ENCODE measurements at places on chromosomes 2 and 18.

DNA sequence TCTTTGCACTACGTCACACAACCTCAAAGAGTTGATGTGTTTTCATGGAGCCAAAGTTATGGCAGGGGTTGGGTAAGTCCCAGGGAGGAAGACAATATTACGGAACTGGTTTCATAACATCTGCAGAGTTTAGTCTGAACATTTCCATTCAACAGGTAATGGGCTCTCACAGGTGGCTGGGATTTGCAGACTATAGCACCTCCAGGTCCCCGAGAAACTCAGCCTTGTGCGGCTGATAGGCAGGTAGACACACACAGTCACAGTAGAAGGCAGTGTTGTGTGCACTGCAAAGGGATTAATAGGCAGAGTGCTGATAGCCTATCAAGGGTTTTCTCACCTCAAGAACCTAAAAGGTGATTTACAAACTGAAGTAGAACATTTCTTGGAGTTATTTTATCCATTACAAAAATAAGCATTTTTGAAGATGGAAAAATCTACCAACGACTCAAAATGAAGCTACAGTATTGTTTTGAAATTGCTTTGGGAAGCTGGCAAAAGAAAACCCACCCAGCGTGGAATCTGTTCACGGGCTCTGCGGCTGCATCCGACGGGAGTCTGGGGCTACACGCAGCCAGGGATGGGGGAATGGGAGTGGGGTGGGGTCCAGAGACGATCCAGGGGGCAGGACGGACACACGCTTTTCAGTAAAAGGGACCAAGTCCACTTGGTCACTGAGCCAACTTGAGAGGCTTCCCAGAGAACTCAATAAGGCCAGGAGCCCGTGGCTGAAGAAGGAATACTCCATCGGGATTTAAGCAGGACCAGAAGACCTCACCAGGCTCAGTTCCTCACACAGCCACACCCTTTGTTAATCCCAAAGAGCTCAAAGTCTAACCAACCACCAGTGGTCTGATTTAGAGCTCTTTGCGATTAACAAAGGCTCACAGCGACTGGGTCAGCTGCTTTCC, 82.9 kb downstream of the CHRNA1 start:
- DNase-seq: peak; percentile 59

GRCh38 chr2:101775636-101776035, 78.1 kb downstream of the MAP4K4 start:
- DNase-seq: no peak

GRCh38 chr2:241686650-241687425, at the start of gene DTYMK:
Gene DTYMK, minus strand, starts transcription at chr2:241686815. Its CDS starts 32 bp downstream, at chr2:241686783.
- peak; percentile 96 for DNase-seq

GRCh38 chr2:28956415-28956826, 24.7 kb upstream of the TOGARAM2 start:
- no peak for DNase-seq

DNA sequence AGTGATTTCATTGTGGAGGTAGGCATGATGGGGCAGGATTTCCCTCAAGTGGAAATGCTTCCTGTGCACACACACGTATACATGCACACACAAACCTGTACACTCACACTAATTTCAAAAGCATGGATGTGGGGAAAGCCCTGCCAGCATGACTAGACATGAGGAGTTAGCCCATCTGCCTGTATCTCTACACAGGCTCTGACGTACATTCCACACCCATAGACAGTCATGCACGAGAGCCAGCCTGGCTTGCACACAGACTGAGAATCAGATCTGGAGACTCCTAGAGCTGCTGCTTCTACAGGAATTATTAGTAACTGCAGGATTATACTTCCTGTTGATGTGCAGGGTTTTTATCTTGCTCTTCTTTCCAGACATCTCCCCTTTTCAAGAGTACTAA, 27.3 kb upstream of the NFU1 start:
- DNase-seq: no peak

DNA sequence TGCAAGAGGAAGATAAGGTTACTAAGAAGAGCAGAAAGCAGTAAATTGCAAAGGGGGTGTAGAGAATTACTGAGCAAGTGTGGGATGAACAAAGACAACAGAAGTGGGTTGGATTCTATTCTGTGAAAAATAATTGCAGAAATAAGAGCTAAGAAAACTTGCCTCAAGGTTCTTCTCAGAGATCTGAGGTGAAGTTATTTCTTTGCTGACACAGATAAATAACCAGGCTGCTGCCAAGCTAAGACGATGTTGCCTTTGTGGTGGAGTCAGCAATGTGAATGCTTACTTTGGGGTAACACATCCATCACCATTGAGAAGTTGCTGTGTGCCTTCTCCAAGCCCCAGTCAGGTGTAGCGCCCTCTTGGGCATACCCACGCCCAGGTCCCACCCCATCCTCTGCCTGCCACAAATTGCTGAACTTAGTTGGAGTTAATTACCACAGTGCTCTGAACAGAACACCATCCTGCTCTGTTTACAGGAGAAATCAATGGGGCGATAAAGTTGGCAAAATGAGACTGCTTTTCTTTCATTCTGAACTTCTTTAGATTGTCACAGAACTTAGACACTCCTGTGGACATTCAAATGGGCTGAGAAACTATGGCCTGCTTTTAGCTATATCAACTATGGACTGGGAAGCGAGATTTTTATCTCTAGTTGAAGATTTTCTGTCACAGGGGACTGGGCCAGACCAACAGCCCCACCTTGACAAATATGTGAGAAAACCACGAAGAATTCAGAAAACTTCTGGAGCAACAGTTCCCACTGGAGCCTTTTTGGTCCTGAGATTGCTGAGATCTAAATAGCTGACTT, 283.6 kb downstream of the TMX3 start:
- DNase-seq: no peak

DNA sequence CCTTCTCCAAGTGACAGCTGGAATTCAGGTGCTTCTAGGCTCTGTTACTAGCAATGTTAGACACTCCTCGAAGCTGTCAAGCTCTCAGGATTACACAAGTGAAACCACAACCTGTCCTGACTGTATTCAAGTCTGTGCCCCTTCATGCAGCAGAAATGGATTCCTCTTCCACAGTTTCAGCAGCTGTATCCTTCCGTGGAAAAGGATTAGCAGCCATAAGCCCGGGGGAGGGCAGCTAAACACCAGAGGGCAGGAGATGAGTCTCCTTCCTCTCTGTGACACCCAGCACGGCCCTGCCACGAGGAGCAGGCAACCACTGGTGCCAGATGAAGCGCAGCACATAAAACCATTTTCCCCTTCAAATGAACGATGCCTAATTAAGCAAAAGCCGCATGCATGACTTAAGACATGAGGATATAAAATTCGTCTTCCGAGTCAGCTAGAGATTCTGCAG, 1.2 kb downstream of the ST3GAL5 start:
- peak; percentile 43 for DNase-seq

GRCh38 chr2:223084873-223085272, 32.9 kb downstream of the KCNE4 start:
- DNase-seq: no peak

GRCh38 chr2:101302016-101302415, 6.5 kb downstream of the RNF149 start:
- DNase-seq: no peak

GRCh38 chr18:37428288-37428974, 137.2 kb downstream of the CELF4 start:
- DNase-seq: no peak

- DNase-seq: no peak
Measured at GRCh38 chr2:234324116-234324515, 172.8 kb downstream of the ARL4C start.

DNA sequence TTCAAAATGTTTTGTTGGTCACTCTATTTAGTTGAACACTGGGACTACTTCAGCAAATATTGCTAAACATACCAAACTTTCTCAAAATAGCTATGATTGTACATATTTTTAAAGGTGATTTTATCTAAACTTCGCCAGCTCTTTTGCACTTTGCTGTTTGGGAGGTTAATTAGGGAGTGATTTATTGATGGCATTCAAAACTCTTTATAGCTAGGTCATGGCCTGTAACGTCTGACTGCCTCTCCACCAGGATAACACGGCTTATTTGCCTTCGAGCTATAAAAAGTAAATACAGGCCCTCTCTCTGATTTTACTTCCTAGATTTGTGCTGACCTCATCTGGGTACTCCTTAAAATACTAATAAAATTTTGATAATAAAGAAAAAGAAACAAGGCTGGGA, 931.9 kb downstream of the DCDC2C start:
- DNase-seq: no peak

- DNase-seq: no peak
Measured at GRCh38 chr18:3075491-3075890, 62.5 kb upstream of the LPIN2 start.

DNA sequence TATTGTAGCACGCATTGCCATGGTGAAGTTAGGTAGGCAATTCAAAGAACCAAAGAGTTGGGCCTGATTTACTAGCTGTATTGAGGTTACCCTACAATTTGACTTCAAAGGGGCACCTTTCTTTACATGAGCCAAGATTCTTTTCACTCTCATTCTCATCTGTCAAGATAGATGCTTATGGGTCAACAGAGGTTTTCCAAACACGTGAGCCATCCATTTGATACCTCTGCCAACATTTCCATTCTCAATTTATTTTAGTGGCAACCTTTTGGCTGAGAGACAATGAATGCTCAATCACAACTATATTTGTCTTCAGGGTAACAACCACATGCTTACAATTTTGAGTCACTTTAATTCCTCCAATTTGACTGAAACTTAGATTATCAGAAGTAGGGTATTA, 370.6 kb upstream of the CDH20 start:
- DNase-seq: no peak

- DNase-seq: no peak
Measured at GRCh38 chr18:35489913-35490490, 7.8 kb downstream of the INO80C start.

- DNase-seq: no peak
Measured at GRCh38 chr2:200609028-200609614, 23.3 kb downstream of the AOX1 start.

Measured in large intestine (tissue), 12 donors.